ENCODE measurements at places on chromosomes 12 and 14.

DNA sequence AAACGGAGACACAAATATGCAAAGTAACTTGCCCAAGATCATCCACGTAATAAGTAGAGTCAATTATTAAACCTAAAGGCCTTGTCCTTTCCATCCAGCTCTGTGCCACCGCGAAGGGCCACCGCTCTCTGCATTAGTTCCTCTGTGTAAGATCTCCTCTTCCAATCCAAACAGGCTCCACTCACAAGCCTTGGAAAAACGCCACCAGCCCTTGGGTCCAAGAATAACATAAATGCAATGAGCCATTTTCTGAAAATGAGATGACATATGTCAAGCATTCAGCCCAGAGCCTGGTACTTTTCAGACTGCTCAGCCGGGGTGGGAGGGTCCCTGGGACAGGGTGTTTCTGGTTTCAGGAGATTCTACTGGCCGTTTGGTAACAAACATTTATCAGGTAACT lies 30.0 kb downstream of the DGLUCY start:
- DNase-seq = no peak

DNA sequence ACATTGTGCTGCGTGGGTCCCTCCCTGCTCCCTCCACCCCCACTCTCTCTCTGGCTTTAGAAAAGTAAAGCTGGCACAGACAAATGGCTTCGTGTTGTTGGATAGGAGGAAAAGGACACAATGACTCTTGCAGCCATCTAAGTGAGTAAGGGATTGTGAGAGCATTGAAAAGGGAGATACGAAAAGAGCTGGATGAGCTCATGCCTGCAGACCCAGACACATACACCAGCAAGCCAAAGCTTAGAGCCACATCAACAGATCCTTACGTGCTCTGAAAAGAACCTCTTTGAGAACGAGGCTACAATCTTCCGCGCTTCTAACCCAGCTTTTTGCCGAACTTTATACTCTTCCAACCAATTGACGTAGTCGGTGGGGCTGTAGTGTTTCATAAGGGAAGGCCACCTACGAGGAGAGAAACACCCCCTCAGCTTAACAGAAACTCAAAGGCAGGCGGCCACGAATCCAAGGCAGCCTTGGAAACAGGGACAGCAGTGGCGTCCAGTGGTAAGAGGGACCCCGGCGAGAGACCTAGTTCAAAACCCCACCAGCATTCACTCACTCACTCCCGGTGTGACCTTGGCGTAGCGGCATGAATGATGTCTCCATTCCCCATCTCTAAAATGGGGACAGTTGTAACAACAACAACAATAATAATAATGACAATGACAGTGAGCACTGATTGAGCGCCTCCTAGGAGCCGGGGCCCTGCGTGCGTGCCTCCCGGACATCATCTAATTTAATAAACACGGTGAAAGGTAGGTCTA lies 1.1 kb downstream of the FBXO21 start:
- no peak for DNase-seq

DNA sequence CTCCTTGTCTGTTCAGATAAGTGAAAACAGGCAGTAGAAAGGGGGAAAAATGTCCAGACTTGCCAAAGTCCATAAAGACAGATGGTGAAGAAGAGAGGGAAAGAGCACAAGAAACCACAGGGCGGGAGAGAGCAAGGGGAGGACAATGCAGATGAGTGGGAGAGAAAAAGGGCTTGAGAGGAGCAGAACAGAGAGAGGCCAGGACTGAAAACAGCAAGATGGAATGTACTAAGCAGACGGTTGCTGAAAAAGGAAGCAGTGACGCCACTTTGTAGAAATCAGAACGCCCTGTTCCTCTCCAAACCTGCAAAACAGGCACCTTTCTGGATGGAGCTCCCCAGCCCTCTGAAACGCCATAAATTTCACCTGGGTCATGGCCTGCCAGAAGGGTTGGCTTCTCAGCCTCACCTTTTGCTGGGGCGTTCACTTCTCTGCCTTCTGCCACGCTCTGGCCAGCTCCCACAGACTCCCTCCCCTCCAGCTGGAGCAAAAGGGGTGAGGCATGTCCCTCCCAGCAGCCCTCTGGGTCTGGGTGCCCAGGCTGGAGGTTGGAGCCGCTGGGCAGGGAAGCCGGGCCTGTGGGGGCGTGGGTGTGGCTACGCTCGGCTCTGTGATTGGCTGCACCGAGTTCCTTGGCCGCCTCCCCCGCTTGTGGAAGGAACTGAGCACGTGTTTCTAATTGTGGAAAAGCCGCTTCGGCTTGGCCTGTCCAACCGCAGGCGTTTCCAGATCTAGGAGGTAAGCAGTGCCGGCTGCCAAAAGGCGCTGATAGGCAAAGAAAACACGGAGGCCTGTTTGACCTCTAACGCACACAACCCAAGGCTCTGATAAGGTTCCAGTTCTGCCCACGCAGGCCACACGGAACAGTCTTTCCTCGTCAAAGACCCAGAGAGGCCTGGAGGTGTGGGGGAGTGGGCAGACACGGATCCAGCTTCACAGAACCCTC lies 29.3 kb downstream of the SLC7A8 start:
- no peak for DNase-seq

DNA sequence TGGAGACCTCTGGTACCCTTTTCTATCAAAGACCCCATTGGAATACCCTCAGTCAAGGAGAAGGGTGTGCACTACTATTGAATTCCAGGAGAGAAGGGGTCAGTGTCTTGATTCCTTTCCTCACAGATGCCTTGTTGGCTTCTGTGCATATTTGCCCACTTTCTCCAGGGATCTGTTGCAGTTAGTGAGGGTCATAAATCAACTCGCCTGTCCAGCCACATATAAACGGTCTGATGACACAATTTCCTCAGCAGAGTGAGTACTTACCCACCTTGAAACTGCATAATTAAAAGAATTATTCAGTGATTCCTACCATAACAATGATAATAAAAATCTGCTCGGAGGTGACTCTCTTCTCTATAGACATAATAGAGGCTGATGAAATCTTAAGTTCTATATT lies 13.9 kb upstream of the DCD start:
- DNase-seq = no peak

DNA sequence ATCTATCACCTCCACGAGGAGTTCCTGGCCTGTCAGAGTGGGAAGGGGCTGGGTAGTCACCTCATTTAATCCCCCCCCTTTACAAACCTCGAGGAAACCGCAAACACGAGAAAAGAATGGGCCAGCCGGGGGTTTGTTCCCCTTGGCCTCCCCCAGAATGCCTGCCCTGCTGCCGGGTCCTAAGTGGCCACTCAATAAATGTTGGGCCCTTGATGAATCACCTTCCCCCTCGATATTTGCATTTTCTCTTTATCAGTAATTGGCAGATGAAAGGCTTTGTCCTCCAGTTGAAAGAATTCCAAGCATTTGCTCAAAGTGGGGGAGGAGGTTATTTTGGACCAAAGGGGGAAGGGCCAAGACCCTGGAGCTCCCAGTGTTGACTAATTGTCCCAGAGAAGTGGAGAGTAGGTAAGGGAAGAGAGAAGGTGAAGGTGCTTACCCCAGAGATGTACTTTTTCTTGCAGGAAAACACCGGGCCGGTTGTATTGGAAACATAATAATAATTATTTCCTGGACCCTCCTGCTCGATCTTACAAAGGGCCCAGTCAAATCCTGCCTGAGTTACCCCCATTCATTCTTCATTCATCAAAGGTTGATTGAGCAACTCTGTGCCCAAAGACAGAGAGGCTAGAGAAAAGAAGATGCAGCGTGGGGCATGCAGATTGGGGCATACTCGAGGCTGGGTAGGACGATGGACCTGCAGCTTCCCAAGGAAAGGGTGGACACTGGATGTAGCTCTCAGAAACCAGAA lies 1.9 kb upstream of the KDM2B start:
- DNase-seq = no peak

DNA sequence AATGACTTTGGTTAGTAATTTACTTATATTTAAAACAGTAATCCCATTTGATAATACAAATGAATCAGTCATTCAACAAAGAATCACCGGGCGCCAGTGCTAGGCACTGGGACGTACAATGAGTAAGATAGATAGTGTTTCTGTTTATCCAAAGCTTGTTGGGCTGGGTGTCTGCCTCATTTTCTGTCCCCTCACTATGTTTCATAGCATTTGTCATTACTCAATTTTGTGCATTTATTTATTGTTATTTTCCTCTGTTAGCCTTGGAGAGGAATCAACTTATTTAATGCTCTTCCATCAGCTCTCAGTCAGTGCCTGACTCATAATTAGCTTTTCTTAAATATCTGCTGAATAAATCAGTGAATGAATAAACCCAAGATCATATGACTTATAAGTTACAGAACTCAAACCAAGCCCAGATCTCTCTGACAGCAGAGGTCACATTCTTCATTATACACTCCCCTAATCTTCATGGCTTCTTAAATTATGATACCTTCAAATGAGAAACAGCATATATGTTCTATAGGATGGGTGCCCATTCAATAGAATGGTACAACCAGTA lies 86.2 kb downstream of the TSPAN8 start:
- no peak for DNase-seq

DNA sequence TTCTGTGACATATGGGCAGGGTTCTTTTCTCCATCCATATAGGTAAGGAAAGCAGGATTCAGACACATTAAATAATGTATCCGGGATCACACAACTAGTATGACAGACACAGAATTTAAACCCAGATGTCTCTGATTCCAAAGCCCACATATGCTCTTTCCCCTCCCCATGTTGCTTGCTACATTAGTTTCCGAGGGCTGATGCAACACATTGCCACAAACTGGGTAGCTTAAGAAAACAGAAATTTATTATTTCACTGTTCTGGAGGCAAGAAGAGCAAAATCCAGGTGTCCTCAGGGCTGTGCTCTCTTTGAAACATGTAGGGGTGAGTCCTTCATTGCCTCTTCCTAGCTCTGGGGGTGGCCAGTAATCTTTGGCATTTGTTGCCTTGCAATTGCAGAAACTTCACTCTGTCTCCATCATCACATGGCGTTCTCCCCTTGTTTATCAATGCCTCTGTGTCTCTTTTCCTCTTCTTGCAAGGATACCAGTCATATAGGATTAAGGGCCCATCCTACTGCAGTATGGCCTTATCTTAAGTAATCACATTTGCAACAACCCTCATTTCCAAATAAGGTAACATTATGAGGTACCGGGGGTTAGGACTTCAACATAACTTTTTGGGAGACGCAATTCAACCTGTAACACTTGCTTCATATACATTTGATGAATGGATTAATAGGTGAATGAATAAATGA lies 83.0 kb upstream of the CCND2 start:
- no peak for DNase-seq

DNA sequence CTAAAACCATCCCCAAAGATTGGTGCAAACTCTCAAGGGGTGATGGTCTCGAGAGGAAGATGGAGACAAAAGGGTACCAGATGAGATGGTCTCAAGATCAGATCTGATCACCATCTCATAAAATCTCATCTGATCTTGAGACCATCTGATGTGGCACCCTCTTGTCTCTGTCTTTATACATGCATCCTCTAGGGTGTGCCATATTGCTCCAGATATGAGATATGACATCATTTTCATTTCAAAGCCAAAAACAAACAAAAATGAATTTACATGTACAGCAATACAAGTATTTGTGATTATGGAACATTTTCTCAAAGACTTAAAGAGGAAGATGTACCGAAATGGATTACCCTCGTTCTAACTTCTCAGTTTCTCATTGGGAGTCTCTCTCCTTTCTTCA lies 787.2 kb downstream of the GALC start:
- no peak for DNase-seq

DNA sequence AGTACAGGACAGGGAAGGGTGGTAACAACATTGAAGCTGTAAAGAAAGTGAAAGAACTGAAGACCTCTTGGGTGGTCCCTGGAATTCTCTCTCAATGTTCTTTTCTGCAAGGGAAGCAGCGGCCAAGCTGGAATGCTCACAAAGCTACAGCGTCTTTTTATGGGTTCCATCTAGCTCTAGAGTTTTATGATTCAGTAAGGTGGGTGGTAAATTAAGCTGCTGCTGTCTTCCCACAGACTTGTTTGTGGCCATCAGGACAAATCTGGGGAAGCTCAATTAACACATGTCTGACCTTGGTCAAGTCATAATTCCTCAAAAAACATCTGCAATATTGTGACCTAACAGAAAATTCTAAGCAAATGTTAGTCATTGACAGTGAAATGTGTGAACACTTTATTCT lies 139.1 kb downstream of the MED13L start:
- no peak for DNase-seq

- DNase-seq = no peak
Measured at GRCh38 chr12:107374161-107374840, 281.0 kb upstream of the CRY1 start.

DNA sequence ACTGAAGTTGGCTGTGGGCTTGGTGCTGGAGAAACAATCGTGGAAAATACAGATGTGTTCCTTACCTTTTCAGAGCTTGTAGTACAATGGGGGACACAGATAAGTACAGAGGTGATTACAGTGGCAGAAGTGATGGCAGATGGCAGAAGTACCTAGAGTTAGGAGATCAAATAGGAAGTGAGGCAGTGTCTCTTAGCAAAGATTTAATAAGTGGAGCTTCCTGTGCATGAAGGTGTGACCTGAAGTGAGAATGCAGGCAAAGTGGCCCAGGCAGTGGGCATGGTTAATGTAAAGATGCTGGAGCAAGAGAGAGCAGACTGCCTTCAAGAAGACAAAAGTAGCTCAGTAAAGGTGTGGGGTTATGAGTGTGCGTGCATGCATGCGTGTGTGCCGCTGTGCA lies 16.0 kb downstream of the LRRK2 start:
- no peak for DNase-seq

DNA sequence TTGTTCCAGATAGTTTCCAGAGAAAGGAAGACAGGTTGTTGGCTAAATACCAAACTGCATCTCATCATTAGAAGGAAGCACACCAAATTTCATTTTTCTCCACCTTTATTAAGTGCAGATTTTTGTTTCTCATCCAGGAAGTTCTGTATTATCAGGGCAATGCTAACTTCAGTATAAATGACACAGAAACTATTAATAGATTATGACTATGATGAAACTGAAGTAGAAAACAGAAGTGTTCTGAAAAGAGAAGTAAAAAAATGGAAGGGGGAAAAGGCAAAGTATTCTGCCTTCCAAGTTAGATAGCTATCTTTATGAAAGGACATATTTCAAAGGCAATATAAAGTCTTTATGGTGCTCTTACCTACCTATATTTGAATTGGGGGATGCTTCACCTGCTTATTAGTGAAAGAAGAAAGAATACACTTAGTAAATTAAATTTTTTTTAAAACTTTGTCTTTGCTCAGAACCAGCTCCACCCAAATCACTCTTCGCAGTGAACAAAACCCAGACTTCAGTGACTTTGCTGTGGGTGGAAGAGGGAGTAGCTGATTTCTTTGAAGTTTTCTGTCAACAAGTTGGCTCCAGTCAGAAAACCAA lies 223.9 kb downstream of the PTPRO start:
- no peak for DNase-seq

- DNase-seq = no peak
Measured at GRCh38 chr12:108371801-108372344, 32.8 kb upstream of the CMKLR1 start.

- no peak for DNase-seq
Measured at GRCh38 chr14:68345738-68346137, 447.1 kb downstream of the ZFP36L1 start.

- no peak for DNase-seq
Measured at GRCh38 chr12:121529184-121529583, 51.6 kb downstream of the KDM2B start.

GRCh38 chr14:68800390-68800789 lies 7.5 kb upstream of the ZFP36L1 start:
- DNase-seq = no peak

- DNase-seq = no peak
Measured at GRCh38 chr14:71742485-71742884, 189.7 kb upstream of the RGS6 start.

Measured in stimulated activated CD4-positive, alpha-beta T cell treated with anti-CD3 and anti-CD28 coated beads, Interleukin-12 subunit alpha, Interleukin-12 subunit beta, amount 100 ng/mL, for 4 hours (primary cell).